ENCODE measurements at places on chromosomes 1 and 21. TPM values are rescaled to one million over a fixed set of nuclear protein-coding genes. Genes with fewer than 3 reads are reported as not detected.
A peak's percentile ranks its signal among the peaks of the same experiment; 100 is the strongest.

The GRIK1 gene
- total RNA-seq: not detected

DNA sequence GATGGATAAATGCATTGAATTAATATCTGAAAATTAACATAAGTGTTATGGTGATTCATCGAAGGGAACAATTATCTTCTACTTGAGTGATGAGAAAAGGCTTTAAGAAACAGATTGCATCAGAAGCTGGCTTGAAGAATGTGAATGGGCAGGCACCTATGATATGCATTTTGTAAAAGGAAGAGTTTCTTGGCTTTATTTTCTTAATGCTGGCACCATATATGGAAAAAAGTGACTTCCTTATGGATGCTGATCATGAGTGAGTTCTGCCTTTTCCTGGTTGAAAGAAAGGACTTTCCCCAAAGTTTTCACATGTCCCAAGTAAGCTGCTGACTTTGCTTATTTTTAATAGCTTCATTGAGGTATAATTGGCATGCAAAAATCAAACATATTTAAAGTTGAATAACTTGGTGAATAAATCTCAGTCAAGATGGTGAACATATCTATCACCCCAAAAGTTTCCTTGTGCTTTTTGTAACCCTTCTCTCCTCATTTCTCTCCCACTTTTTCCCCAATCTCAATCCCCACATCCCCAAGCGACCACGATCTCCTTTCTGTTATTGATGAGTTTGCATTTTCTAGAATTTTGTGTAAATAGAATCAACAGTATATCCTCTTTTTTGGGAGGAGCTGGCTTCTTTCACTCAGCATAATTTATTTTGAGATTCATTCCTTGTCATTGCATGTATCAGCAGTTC, 74.2 kb downstream of the SPATA46 start:
- no peak for DNase-seq

The PTPN22 gene
- total RNA-seq: 64.1 TPM

The DSCAM gene
- total RNA-seq: not detected

DNA sequence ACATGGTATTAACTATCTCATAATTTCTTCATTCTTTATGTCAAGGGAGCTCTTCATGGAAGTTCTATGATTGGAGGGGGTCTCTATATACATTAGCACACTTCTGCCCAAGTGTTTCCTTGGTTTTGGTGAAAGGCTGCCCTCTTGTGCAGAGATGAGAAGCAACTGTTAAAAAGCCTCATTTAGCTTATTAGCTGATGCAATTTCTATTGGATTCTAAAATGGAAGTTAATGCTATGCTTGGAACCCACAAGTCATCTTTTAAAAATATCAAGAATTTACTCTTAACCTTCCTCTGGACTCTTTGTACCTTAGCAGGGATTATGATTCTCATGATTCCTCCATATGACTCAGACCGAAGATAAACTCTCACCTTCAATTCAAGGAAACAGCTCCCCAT, 328.9 kb downstream of the PTBP2 start:
- DNase-seq: no peak

DNA sequence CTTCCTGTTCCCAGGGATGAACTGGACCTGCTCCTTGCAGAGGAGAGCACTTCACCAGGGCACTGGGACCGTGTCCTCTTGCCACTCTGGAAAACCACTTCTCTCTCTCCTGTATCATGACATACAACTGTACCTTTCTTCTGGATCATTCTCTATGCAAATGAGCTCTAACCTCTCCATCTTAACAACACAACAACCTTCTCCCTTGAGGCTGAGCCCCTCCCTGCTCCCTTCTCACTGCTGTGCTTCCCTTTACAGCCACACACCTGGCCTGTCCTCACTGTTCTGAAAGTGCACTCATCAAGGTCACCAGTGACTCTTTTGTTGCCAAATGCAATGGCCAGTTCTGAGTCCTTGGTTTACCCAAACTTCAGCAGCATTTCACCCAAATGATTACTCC, 54.5 kb upstream of the MRPS6 start:
- no peak for DNase-seq

GRCh38 chr1:239306426-239306825, 79.9 kb upstream of the CHRM3 start:
- no peak for DNase-seq

DNA sequence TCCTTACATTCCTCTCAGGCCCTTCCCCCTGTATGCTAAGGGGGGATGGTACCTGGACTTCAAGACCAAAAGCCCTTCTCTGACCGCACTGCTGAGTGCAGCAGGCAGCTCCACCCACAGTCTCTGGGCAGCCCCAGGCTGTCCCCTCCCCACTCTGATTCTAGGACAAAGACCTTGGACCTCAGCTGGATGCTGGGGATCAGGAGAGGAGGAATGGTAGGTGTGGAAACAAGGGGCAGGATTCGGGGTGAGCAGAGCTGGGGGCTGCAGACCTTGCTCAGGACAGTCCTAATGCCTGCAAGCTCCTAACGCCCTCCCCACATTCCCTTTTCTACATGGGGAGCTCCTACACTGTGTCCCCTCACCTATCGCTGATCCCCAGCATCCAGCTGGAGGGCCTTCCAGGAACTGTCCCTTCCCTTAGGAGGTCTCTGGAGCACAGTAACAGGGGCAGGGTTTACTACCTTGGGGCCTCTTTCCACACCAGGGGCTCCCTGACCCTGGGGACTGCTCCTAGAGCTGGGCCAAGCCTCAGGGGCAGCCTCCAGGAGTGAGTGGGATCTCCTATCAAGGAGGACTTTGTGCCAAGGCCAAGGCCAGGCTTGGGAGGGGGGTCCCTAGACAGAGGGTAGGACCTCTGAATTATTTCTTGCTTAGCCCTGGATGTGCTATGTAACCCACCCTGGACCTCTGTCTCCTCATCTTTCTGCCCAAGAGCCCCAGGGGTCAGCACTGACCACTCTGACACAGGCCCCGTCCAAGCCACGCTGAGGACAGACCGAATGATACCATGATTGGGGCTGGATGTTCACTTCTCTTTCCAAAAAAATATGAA, 5.6 kb downstream of the CLDN19 start:
- no peak for DNase-seq

The OR2M3 gene
- total RNA-seq: not detected

DNA sequence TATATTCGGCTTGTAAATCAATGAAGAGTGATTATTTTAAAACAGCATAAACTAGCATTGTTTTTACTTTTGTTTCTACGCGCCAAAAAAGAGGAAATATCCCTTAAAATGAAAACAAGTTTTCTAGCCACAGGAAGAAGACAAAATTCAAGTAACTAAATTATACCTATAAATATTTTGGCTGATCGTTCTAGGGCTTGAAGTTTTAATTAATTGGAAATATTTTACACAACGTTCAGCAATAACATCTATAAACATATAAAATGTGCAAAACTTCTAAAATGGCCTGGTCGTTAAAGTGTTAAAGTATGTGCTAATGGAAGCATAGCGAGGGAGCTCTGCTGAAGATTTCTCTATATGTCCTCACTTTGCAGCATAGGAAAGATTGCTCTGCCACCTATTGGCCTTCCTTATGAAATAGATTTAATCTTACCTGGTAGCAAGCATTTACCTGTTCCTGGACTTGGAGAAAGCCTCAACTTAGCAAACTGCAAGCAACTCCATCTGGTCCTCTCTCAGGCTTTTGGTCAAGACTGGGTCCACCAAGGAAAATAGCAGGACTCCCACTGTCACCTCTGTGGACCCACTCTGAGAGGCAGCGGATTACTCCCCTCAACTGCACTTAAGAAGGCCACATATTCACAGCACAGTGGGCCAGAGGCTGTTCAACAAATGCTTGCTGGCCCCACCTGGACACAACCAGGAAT, 351.3 kb upstream of the RUNX1 start:
- DNase-seq: peak; percentile 81

DNA sequence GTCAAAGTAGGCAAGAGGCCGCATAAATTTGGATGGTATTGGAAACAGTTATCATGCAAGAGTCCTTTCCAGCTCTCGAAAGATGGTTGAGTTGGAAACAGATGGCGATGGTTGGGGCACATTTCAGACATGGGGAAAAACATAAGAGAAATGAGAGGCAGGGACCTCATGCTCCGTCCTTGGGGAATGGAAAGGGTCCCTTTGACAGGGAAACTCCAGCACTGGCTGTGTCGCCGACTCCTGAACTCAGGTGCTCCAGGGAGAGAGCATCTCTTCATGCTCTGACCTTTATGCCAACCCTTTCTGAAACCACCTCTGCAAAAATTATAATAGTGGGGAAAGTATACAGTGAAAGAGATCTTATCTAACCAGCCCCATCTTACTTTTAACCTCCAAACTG, 36.8 kb upstream of the COL6A2 start:
- no peak for DNase-seq

GRCh38 chr21:46605767-46606426, 1.0 kb upstream of the S100B start:
- peak; percentile 85 for DNase-seq

- no peak for DNase-seq
Measured at GRCh38 chr1:225651376-225651871, 1.5 kb downstream of the ENAH start.

DNA sequence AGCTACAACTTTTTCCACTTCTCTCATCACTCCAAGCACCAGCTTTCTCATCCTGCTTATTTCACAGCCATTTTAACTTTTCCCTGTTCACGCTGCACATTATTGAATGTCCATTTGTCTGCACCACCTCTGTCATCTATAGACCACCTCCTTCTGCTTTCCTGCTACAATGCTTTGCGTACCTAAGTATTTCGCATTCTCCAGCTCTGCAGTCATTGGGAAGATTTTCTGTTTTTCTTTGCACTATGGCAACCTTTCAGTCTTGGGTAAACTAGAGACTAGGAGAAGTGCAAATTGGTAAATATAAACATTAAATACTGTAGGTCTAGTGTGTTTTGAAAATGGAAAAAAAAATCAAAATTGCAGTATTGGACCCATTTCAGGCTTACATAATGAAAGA, 835 bp downstream of the CCDC30 start:
- no peak for DNase-seq

The C1orf226 gene
- total RNA-seq: not detected

The S100A7A gene
- not detected for total RNA-seq

GRCh38 chr1:49765034-49765433, 258.7 kb downstream of the AGBL4 start:
- no peak for DNase-seq

- DNase-seq: no peak
Measured at GRCh38 chr1:2046953-2047748, 3.1 kb upstream of the PRKCZ start.

The NLRP3 gene
- total RNA-seq: 0.16 TPM

The LCE3B gene
- total RNA-seq: not detected

DNA sequence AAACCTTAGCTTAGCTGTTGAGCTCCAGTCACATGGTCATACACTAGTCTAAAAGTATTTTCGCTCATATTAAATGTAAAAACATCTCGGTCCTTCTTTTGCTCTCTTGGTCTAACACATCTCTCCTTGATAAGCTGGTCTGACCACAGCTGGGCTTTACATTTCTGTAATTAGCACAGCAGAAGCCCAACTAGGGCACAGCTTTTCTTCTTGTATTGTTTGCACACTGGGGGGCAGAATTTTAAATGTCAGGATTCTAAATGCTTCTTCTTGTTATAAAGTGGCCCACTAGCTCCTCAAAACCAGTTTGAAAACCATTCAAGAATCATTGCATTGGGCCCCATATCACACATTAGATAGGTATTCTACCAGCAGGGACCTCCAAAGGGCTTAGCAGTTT, 289.1 kb upstream of the PKN2 start:
- DNase-seq: no peak

The HHAT gene
- total RNA-seq: 0.69 TPM

DNA sequence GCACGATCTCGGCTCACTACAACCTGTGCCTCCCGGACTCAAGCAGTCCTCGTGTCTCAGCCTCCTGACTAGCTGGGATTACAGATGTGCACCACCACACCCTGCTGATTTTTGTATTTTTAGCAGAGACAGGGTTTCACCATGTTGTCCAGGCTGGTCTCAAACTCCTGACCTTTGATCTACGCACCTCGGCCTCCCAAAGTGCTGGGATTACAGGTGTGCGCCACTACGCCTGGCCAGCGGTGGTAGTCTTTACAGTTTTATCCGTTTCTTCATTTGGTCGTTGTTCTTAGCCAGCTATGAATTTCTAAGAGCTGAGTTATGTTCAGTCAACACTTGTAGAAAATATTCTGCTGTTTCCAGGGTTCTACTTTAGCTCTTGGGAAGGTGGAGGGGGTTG, 53.3 kb downstream of the AKNAD1 start:
- DNase-seq: no peak

All from activated CD4-positive, alpha-beta T cell treated with anti-CD3 and anti-CD28 coated beads, Interleukin-2, amount 10 ng/mL, durations not matched to agents 24 days and 14 days (primary cell).